ENCODE measurements at places on chromosomes 2 and 18. TPM values are rescaled to one million over a fixed set of nuclear protein-coding genes. Genes with fewer than 3 reads are reported as not detected.

ING5 gene
- total RNA-seq, result 21.0 TPM

BMP10 gene
- total RNA-seq, result not detected

EN1 gene
- total RNA-seq, result 1.8 TPM

TLX2 gene
- total RNA-seq, result not detected

CTAGE1 gene
- not detected for total RNA-seq

DNA sequence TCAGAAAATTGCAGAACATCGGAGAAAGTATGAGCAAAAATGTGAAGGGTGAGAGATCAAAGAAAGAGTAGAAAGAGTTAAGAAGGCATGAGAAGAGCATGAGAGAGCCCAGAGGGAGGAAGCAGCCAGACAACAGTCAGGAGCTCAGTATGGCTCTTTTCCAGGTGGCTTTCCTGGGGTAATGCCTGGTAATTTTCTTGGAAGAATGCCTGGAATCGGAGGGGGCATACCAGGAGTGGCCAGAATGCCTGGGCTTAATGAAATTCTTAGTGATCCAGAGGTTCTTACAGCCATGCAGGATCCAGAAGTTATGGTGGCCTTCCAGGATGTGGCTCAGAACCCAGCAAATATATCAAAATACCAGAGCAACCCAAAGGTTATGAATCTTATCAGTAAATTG lies 271.8 kb upstream of the TFPI start:
- peak; percentile 15 for DNase-seq

DNA sequence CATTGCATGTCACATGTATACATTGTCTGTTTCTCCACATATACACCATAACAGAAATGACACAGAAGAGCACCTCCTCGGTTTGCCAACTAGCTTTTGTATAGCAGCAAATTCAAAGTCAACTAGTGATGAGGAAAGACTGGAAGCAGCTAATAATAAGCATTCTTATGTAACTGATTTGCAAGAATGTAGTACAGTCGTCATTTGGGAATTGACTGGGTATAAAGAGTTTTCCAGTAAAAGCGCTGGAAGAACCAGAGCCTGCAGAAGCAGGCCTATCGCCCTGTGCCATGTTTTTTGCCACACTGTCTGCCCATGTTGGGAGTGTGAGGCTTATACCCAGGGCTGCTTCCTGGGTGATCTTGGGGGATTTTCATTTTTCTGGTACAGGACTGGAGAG lies 310.6 kb downstream of the GBX2 start:
- DNase-seq, result no peak

- DNase-seq, result peak; percentile 61
These were observed 88.8 kb downstream of the VIT start for GRCh38 chr2:36785179-36785795.

DNA sequence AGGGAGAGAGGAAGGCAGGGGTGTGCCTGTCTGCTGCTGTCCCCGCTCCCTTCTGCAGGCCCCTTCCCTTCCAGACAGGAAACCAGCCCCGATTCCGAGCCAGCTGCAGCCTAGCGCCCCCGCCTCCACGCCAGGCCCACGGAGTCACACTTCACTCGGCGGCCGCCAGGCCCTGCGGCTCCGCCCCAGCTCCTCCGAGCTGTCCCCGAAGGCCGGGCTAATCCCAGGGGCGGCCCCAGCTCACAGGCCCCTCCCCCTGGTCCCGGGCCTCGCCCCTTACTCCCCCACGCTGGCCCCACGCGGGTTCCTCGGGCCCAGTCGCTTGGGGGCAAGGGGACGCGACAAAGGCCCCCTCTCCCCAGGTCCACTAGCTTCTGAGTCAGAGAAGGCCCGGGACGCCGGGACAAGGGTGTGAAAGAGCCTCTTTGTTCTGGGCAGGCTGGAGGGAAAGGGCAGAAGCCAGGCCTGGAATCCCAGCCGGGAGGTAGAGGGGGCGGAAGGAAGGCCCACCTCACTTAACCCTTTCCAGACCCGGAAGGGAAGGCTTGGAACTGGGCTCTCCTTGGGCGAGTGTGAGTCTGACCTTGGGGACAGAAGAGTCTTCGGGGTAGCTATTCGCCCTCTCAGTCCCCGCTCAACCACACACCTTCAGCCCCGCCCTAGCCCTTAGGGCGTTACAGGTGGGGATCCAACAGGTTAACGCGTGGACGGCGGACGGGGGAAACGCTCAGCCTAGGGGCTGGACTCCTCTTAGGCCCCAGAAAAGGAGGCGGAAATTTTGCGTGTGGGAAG lies 1.2 kb downstream of the RTKN start:
- DNase-seq, result peak; percentile 85

DNA sequence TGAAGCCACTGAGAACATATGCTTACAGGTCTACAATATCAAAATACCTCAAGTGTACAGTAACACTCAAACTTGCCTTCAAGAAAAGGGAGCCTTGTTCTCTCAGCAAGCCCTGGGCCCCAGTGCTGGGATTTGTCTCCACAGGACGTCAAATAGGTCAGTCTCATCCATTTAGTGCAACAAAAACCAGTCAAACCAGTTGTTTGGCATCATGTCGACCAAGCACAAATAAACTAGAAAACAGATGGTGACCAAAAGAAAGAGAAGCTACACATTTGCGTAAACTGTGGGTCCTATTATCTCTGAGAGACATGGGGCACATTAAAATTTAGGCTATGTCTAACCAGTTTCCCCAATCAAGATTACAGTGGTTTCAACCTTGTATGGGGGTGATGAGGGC lies 182.6 kb upstream of the PKDCC start:
- no peak for DNase-seq

GRCh38 chr2:216736326-216736725 lies 41.0 kb upstream of the IGFBP5 start:
- no peak for DNase-seq

DNA sequence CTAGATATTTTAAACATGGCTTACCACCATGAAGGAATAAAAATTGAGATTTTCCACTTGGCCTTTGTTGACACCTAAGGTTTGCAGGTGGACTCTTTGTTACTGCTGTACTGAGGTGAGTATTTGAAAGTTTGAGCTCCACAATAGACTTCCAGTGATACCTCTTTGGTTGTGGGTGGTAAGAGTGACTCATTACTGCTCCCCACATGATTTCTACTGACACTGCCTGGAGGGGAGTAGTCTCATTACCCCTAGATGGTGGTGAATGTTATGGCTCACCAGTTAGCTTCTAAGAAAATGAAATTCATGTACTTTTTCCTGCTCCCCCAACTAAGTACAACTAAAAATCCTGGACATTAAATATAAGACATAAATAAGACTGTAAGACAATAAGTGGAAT lies 1183.1 kb upstream of the TMEFF2 start:
- no peak for DNase-seq

- no peak for DNase-seq
These were observed 18.1 kb downstream of the IMPA2 start for GRCh38 chr18:11999429-11999828.

DNA sequence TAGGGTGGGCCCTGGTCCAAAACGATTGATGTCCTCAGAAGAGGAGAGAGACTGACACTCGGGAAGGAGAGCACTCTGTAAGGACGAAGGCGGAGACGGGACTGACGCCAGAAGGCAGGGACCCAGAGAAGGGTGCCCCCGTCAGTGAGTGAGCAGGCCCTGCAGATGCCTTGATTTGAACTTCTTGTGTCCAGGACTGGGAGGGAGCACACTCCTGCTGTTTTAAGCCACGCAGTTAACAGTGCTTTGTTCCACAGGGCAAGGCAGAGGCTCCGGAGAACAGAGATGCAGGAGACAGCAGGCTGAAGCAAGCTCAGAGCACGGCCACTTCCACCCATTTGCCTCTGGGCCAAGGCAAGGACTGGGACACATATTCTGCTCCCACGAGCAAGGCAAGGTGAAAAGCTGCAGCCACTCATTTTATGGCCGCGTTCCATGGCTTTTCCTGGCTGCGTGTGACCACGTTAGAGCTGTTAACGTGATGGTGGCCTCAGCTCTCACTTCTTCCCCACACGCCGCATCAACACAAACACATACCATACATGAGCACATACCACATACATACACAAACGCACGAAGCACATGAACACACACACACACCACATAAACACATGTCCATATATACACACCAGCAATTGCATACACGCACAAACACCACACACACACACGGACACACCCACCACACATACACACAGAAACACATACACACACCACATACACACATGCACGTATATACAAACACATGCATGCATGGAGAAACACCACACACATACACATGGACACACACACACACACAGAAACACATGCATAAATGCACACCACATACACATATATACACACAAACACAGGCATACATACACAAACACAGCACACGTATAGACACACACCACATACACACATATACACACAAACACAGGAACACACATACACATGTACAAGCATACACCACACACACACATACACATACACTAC lies 521.0 kb upstream of the MYT1L start:
- no peak for DNase-seq

DNA sequence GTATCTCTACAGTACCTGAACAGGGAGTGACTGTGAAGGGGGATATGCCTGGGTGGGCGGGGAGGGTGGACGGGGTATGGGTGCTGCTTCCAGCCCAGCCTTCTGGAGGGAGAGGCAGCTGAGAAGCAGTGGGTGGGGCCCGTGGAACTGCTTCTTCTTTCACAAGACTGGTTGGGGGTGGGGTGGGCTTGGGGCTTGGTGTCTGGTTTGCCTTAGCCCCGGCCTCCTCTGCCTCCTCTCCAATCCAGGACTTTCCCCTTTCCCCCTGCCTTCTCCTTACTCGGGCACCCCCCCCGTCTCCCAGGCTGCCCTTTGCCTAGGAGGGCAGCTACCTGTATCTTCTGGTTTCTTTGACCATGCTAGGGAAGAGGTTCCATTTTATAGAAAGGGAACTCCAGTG lies 233.4 kb downstream of the DYSF start:
- no peak for DNase-seq

DNA sequence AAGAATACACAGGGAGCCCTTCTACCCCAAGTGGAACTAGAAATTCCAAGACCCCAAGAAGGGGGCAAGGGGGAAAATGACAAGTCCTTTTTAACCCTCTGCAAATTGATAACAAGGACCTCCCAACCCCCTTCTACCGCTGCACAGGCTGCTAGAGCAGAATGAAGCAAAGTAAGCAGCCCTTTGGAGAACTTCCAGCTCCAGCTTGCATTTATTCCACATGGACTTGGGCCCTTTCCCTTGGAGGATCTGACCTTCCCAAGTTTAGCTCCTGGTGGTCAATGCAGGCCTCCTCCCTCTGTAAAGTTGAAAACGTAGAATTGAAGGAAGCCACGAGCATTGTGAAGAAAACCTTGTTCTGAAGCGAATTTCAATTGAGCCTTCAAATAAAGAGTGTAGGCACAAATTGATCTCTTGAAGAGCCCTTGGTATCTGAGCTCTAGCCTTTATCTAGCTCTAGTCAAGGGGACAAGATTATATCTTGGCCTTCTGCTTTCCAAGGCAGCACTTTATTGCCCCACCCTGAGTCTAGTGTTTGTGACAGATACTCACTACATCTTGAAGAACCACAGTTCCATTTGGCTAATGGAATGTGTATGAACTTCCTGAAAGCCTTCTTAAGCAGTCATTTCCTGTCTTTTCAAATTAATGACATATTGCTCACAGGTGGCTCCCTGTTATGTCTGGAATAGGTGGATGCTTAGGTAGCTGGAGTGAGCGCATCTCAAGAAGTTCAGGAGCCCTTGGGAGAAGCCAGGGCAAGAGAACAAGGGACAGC lies 37.2 kb downstream of the SLC14A2 start:
- peak; percentile 5 for DNase-seq

- DNase-seq, result no peak
These were observed 130.0 kb downstream of the LPIN1 start for GRCh38 chr2:11876436-11876835.

- DNase-seq, result no peak
These were observed 190.1 kb downstream of the RAD51AP2 start for GRCh38 chr2:17328161-17328560.

- DNase-seq, result no peak
These were observed 617.3 kb upstream of the LRATD1 start for GRCh38 chr2:14015113-14015630.

GRCh38 chr18:75782826-75783225 lies 355.3 kb upstream of the SMIM21 start:
- DNase-seq, result no peak

DNA sequence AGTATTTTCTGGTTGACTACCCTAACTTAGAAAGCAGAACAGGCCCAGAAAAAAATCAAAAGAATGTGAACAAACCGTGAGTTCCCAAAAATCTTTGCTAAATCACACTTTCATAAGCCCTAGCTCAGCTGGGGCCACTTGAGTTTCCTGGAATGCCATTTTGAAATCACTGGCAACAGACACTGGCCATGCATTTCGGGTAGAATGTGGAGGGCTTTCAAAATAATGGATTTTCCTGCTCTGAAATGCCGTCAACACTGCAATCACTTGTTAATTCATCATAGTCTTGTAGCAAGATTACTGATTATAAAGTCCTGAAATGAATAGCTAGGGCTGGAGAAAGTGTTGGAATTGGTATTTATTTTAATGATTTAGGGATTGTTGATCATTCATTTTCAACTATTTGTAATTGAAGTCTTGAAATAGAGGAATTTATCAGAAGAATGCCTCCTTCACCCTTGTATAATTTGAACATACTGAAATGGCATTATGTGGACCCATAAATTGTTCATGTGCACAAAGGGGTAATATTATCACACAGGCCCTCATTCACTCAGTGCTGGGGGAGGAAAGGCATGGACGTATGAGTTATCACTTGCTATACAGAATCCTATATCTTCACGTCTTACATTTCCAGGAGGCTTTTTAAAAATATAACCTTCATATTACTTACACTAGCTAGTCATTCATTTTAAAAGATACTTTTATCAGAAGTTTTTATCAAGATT lies 134.8 kb downstream of the DTNA start:
- DNase-seq, result no peak

DNA sequence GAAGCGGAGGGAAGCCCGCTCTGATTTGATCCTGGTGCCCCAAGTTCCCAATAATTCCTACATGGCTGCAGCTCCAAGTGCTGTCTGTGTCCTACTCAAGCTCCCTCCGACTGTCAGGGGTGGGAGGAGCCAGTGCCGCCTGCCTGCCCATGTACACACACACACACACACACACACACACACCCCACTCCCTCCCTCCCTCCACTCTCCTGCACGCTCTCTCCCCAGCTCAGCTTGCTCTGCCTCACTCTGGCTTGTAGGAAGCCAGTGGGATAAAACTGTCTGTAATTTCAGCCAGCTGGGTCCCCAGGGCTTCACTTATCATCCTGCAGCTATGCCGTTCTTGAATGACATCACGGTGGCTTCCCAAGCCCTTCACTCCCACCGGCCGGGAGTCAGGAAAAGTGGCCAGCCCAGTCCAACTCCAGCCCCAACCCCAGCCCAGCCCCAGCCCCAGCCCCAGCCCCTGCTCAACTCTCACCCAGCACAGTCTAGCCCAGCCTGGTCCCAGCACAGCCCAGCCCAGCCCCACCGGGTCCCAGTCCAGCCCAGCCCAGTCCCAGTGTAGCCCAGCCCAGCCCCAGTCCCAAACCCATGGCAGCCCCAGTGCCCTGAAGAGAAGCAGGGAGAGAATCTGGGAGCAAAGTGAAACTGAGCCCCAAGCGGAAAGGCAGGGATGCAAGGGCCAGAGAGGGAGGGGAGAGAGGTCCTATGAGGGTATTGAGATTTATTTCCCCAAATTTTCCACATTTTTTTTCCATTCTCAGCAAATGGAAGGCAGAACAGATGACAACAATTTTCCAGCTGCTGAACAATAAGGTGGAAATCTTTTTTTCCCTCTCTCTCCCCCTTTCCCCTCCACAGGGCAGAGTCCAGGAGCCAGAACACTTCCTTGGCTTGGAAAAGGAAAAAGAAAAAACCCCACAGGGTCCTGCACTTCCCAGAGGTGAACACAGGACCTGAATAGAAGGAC lies 144.0 kb downstream of the TNS1 start:
- peak; percentile 66 for DNase-seq
